ENCODE measurements at places on chromosomes 4 and X.

DNA sequence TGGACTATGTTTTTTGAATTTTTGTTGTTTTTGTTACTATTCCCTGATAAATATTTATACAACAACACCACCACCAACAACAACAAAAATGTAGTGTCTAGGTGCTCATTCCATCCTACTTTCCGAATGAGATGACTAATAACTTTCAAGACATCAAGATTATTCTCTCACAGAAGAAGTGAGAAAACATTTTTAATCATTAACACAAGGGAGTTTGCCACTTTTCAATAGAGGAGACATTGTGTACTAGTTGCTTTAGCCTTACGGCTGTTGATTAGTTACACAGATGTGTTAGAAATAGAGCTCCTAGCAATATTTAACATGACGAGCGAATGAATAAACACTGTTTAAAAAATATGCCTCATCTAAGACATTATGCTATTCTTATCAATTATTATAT is 898.8 kb downstream of the C4orf33 start:
- no peak for DNase-seq

DNA sequence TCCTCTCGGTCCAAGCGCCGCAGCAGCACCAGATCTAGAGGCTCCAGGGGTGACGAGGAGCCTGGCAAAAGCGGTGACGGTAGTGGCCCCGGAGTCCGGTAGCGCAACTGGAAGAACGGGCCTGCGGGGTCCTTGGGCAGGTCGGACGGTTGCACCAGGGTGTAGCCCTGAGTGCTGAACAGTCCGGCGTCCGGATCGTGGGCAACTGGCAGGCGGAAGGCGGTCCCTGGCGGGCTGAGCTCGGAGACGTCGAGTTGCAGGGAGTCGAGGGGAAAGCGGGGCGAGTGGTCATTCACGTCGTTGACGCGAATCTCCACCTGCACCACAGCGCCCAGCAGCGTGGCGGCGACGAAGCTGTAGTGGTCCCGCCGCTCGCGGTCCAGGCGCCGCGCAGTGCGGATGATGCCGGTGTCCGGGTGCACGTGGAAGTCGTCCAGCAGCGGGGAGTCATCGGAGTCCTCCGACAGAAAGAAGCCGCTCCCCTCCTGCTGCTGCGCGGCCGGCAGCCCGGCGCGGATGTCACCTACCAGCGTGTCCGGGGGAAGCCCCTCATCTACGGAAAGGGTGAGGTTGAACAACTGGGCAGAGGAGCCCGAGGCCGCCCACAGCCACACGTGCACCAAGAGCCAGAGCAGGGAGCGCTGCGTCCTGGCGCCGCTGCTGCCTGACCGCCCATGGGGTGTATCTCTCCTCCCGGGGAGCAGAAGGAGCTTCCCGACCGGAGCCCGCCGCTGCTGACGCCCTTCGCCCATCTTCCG is 837 bp downstream of the DCHS2 start:
- no peak for DNase-seq

- DNase-seq = no peak
Observed at GRCh38 chr4:76532805-76533204, 97.8 kb downstream of the SHROOM3 start.

DNA sequence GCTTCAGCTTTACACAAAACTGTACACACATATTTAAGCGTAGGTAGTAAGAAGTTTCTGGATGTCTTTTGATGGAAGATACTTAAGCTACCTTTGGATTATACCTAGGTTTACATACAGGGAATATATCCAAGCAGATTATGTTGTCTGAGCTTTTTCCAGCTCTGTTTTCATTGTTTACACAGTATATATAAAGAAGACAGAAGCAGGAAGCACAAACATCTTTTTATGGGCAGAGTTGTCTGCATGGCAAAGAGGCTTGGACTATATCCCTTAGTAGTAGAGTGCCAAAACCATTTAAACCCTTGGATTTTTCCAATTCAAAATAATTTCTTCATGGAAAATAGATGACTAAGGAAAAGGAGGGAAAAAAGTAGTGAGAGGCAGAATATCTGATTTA is 329.4 kb upstream of the AGA start:
- DNase-seq = no peak

- no peak for DNase-seq
Observed at GRCh38 chr4:54384563-54384962, 155.5 kb downstream of the PDGFRA start.

DNA sequence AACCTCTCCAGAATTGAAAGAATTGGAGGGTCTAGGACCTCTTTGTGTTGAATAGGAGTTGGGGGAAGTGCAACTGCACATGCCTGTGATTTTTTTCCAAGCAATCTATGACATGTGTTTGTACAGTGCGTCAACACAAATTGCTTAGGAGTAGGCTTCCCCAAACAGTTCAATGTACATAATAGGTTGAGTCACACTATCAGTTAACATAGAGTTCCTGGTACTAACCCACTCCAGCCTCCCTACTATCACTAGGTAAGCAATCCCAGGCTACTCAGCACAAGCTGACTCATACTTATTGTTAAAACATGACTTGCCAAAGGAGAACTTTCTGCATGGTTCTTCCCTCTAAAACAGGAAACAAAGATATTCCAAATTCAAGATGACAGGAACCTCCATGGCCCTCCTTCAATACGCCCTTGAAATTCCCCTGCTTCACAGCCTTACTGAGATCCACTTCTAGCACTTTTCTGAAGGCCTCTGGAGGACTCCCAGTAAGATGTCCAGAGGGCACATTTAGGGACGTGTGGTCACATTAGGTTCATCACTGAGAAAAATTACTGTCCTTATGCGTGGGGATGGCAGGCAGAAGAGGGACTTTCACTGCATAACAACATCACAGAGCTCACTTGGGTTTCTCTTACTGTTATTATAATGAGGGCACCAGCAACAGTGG is 8.4 kb upstream of the VSIG1 start:
- DNase-seq = no peak

- DNase-seq = peak; percentile 32
Observed at GRCh38 chr4:184648313-184649025, 778 bp downstream of the CASP3 start.

- DNase-seq = no peak
Observed at GRCh38 chr4:40812386-40812785, 62.6 kb downstream of the NSUN7 start.

GRCh38 chrX:120426599-120426998 is 42.5 kb downstream of the LAMP2 start:
- DNase-seq = no peak

- no peak for DNase-seq
Observed at GRCh38 chr4:180280726-180281297, 1962.4 kb upstream of the TENM3 start.

DNA sequence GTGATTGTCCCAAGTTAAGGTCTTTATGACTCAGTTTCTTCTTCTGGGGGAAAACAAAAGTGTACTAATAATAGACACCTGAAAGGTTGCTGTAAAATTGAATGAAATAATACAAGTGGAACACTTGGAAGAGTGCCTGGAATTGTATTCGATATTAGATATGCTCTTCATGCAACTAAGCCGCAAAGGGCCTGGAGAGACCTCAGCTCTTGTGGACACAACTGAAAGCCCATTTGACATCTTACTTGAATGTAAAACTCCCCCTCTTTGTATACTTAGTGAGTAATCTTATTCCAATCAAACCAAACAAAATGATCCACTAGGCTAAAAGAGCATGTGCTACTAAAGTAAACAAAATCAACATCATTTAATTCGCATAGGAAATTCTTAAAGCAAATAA is 511 bp upstream of the MAP9 start:
- DNase-seq = no peak

GRCh38 chr4:113049421-113050370 is at the start of gene ANK2:
Gene ANK2 (plus strand): TSS chr4:113049653. CDS start chr4:113049729, 76 bp downstream.
- no peak for DNase-seq

DNA sequence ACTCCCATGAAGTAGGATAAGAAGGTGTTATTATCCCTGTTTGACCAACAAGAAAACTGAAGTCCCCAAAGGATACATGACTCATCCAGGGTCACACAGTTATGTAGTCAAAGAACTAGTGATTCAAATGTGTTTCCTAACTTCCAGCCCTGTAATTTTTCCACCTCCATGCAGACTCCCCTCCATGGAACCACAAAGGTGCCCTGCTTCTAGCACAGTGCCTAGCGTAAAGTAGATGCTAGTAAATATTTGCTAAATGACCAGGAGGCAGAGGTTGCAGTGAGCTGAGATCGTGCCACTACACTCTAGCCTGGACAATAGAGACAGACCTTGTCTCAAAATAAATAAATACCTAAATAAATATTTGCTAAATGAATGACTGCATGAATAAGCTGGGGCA is 55.8 kb downstream of the FRMPD3 start:
- DNase-seq = no peak

GRCh38 chr4:137739391-137739790 is 207.1 kb upstream of the PCDH18 start:
- DNase-seq = no peak

- DNase-seq = peak; percentile 22
Observed at GRCh38 chr4:124322234-124323065, 390.1 kb downstream of the ANKRD50 start.

GRCh38 chrX:69028761-69029120 is 136.5 kb downstream of the PJA1 start:
- no peak for DNase-seq

- no peak for DNase-seq
Observed at GRCh38 chrX:38080808-38081207, 74.5 kb downstream of the SYTL5 start.

DNA sequence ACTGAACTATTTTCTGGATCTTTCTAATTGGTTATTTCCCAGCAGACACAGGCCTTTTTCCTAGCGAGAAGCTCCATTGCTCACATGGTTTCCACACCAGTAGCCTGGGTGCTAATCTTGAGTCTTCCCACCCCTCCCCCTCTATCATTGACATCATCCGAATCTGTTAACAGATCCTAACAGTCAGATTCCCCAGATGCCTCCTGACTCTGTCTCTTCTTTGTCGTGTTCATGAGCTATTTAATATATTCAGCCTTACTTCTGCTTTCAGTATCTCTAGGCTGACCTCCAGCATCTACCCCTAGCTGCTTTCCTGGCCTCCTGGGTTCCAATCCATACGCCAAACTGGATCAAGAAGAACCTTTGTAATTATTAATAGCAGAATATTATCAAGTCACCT is 85.0 kb downstream of the CLNK start:
- DNase-seq = no peak

DNA sequence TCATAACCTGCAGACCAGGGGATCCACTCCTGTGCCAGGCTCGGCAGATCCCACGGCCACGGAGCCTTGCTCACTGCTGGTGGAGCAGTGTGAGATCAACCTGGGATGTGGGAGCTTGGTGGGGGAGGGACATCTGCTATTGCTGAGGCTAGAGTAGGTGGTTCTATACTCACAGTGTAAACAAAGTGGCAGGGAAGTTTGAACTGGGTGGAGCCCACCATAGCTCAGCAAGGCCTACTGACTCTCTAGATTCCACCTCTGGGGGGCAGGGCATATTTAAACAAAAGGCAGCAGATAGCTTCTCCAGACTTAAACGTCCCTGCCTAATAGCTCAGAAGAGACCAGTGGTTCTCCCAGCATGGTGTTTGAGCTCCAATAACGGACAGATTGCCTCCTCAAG is 54.7 kb upstream of the EPHA5 start:
- DNase-seq = no peak

DNA sequence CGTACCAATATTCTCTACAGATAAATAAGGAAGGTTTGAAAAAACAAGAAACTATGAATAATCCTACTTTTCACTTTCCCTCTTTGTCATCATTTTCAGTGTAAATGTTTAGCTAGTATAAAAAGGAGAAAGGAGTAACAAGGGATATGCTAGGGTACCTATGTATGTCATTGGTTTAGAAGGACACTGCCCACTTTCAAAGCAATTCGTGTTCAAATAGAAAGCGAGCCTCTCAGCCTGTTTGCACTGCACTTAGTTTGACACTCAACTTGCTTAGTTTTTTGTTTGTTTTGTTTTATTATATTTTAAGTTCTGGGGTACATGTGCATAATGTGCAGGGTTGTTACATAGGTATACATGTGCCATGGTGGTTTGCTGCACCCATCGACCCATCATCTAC is 21.6 kb upstream of the RXFP1 start:
- DNase-seq = no peak

GRCh38 chr4:139295942-139296299 is 5.4 kb upstream of the NAA15 start:
- DNase-seq = no peak

DNA sequence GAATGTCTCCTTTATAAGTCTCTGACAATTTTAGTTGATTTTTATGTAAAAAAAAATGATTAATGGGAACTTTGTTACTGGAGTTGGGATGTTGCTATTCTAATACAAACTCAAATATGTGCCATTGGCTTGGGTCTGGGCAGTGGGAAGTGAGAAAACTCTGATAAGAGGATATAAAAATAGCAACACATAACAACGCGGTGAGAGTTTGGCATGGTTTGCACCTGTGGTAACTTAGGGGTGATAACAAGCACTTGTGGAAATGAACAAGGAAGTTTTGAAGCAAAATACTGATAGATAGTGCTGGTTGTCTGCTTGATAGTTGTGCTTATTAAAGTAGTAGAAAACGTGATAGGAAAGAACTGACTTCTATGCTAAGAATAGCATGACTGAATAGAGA is 743.3 kb upstream of the AGA start:
- DNase-seq = no peak

Measured in CD4-positive, alpha-beta T cell treated with Interleukin-1 beta for 1 hour (primary cell).